ENCODE measurements at places on chromosomes 6 and 20. TPM values are rescaled to one million over a fixed set of nuclear protein-coding genes. Genes with fewer than 3 reads are reported as not detected.

- no peaks in the 10 kb centered on the region for H3K4me1 ChIP-seq
- H3K36me3 ChIP-seq: no peaks in the 10 kb centered on the region
- H3K27me3 ChIP-seq: no peaks in the 10 kb centered on the region
- no peak overlapping the region for H3K27ac ChIP-seq
- H3K4me3 ChIP-seq: no peak overlapping the region
Observed at GRCh38 chr6:159582736-159583135, 110.3 kb downstream of the SOD2 start.

GRCh38 chr20:401682-402495 lies 6.2 kb upstream of the RBCK1 start:
- no peaks in the 10 kb centered on the region for H3K4me1 ChIP-seq
- H3K36me3 ChIP-seq: no peaks in the 10 kb centered on the region
- no peak overlapping the region for H3K27ac ChIP-seq
- H3K27me3 ChIP-seq: no peaks in the 10 kb centered on the region
- H3K4me3 ChIP-seq: no peak overlapping the region

Gene ZC2HC1B
- not detected for polyA plus RNA-seq

GRCh38 chr6:31940256-31940664 lies 5.6 kb upstream of the CFB start:
- H3K36me3 ChIP-seq: no peaks in the 10 kb centered on the region
- DNase-seq: no peak
- no peak overlapping the region for H3K4me3 ChIP-seq
- H3K27me3 ChIP-seq: no peaks in the 10 kb centered on the region
- H3K27ac ChIP-seq: no peak overlapping the region

Gene IL17F
- not detected for polyA plus RNA-seq

- DNase-seq: no peak
- H3K36me3 ChIP-seq: no peaks in the 10 kb centered on the region
- H3K27me3 ChIP-seq: no peaks in the 10 kb centered on the region
Observed at GRCh38 chr20:7199861-7200260, 432.4 kb downstream of the BMP2 start.

- DNase-seq: no peak
- H3K36me3 ChIP-seq: no peaks in the 10 kb centered on the region
- H3K4me3 ChIP-seq: no peak overlapping the region
- H3K27ac ChIP-seq: no peak overlapping the region
- peaks cover 7% of the 10 kb centered on the region for H3K27me3 ChIP-seq
- H3K4me1 ChIP-seq: no peaks in the 10 kb centered on the region
Observed at GRCh38 chr6:84425971-84426705, 198.7 kb upstream of the CEP162 start.

Gene RFX6
- polyA plus RNA-seq: 7.7 TPM

DNA sequence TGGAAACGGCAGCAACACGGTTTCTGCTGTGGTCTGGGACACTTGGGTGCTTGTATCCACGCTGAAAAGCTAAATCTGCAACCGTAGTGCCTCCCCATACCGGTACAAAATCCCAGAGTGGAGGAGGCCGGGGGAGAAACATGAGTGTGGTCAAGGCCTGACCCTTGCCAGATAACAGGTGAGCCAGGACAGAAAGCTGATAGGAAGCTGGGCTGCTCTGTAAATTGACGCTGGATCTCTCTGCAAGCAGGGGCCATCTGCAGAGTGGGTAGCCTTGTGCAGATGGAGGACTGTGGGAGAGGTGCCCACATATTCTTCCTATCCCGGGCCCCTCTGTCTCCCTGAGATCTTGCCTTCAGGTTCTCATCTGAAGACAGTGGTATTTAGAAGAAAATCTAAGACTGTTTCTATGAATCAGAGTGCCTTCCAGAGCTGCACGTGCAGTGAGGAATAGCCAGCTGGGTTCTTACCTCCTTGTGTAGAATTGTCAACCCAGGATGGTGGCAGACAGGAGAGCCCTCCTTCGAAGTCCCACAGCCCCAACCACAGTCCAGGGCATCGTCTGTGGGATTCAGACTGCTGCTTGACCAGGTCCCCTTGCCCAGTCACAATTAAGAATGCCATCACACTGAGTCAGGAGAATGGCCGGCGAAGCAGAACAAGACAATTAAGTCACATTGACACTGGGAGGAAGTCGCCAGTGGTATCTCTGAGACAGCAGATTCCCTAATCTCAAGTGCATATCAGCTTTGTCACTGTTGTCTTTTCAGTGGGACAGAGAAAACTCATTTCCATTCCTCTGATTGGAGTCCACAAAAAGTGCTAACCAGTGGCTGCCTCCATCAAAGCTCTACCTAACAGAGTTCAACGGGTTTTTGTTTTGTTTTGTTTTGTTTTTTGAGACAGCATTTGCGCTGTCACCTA lies 100.0 kb upstream of the RIPOR2 start:
- no peak overlapping the region for H3K27ac ChIP-seq
- no peaks in the 10 kb centered on the region for H3K36me3 ChIP-seq
- H3K27me3 ChIP-seq: no peaks in the 10 kb centered on the region

Gene MUC22
- not detected for polyA plus RNA-seq

GRCh38 chr20:35517125-35517524 lies 12.3 kb downstream of the C20orf173 start:
- H3K27me3 ChIP-seq: no peaks in the 10 kb centered on the region
- DNase-seq: no peak
- no peak overlapping the region for H3K27ac ChIP-seq
- H3K36me3 ChIP-seq: peaks cover 4% of the 10 kb centered on the region
- H3K4me1 ChIP-seq: peaks cover 8% of the 10 kb centered on the region
- no peak overlapping the region for H3K4me3 ChIP-seq

Gene SAMD5
- 5.8 TPM for polyA plus RNA-seq

DNA sequence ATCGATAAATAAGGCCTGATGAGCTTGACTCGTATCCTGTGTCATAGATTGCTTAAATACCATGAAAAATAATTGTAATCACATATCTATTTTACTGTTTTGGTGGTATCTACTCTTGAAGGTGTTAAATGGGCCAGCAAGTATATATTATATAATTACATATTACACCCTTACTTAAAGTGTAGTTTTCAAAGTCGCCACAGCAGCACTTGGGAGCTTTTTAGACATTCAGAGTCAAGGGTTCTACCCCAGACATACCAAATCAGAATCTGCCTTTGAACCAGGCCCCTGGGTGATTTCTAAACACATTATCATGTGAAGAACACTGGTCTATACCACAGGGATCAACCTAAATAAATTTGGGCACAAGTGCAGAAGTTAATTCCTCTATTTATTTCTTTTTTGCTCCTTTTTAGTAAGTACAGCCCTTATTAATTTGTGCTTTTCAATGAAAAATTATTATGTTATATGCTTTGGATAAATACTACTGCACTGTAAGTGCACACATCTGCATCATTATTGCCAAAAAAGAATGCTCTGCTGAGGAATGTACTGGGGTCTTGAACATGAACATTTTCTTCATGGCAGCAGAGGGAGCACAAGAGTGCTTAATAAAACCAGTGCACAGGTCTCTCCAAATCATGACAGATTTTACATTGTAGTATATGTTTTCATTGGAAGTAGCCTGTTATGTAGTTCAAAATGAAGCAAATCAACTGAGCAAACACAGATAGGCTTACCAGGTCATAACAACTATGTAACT lies 3.1 kb upstream of the ATXN1 start:
- H3K4me3 ChIP-seq: no peak overlapping the region
- peaks cover 7% of the 10 kb centered on the region for H3K4me1 ChIP-seq
- no peak for DNase-seq
- H3K27me3 ChIP-seq: no peaks in the 10 kb centered on the region
- H3K36me3 ChIP-seq: no peaks in the 10 kb centered on the region

DNA sequence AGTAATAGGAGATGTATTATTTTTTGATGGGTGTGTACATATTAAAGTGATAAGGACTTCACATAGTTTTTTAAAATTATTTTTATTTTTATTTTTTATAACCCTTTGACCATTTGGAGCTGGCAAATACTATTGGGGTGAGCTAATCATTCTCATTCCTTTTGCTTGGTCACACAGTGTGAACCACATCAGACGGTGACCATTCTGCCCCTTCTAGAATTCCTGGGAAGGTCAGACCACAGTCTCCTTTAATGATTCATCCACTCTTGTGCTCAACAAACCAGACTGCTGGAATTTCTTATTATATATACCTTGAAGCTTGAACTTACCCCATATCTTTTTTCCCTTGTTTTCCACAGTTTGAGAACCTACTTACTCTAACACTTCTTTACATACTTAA lies 23.9 kb upstream of the PRL start:
- no peaks in the 10 kb centered on the region for H3K27me3 ChIP-seq
- no peak overlapping the region for H3K27ac ChIP-seq
- H3K4me1 ChIP-seq: no peaks in the 10 kb centered on the region
- H3K4me3 ChIP-seq: no peak overlapping the region
- no peak for DNase-seq

All from adrenal gland (tissue), 19 donors.